Stimulated activated CD4-positive, alpha-beta T cell treated with anti-CD3 and anti-CD28 coated beads, TNF-alpha, amount 100 ng/mL, for 48 hours (primary cell): ENCODE measurements at places on chromosomes 13 and 19.
A peak's percentile ranks its signal among the peaks of the same experiment; 100 is the strongest.

DNA sequence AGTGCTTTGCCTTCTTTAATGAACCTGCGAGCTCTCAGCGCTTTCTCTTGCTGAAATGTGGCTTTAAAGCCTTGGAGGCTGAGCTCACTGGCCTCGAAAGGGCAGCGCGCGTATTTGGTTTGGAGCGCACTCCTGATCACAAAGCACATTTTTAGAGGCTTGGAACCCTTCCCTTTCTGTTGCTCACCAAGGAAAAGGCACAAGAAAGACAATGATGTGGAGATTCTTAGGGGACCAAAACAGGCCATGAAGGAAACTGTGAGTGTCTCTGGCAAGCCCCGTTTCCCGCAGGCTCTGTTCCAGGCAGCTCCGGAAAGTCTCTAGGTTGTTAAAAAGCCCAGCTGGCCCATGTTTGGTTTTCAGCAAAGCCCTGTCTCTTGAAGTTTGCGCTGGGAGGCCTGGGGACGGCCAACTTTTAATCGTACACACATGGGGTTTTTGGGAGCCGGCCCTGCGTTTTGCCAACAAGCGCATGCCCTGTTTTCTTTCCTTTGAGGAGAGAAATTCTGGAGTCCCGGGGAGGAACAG is 9.4 kb upstream of the SPC24 start:
- DNase-seq, result no peak

GRCh38 chr19:38452430-38453366 is 19.2 kb downstream of the RYR1 start:
- DNase-seq, result peak; percentile 13

DNA sequence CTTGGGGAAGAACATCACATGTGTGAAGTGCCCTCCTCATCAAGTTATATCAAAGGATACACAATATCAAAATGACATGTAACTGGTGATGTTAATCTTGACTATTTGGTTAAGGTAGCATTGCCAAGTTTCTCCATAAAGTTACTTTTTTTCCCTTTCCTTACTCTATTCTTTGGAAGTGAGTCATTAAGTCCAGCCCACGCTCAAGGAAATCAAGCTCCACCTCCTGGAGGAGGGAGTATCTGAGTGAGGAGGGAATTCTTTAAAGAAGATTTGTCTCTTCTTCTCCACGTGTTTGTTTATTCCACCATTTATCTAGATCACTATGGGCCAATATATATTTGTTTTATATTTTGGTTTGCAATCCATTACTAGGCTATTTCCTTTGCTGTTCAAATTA is 33.6 kb upstream of the FNDC3A start:
- DNase-seq, result no peak

GRCh38 chr13:40102360-40102727 is 446.9 kb downstream of the COG6 start:
- no peak for DNase-seq

- DNase-seq, result no peak
These were observed 45.3 kb downstream of the NFIC start for GRCh38 chr19:3411636-3412035.

GRCh38 chr19:17807731-17808316 is 12.9 kb downstream of the B3GNT3 start:
- no peak for DNase-seq

DNA sequence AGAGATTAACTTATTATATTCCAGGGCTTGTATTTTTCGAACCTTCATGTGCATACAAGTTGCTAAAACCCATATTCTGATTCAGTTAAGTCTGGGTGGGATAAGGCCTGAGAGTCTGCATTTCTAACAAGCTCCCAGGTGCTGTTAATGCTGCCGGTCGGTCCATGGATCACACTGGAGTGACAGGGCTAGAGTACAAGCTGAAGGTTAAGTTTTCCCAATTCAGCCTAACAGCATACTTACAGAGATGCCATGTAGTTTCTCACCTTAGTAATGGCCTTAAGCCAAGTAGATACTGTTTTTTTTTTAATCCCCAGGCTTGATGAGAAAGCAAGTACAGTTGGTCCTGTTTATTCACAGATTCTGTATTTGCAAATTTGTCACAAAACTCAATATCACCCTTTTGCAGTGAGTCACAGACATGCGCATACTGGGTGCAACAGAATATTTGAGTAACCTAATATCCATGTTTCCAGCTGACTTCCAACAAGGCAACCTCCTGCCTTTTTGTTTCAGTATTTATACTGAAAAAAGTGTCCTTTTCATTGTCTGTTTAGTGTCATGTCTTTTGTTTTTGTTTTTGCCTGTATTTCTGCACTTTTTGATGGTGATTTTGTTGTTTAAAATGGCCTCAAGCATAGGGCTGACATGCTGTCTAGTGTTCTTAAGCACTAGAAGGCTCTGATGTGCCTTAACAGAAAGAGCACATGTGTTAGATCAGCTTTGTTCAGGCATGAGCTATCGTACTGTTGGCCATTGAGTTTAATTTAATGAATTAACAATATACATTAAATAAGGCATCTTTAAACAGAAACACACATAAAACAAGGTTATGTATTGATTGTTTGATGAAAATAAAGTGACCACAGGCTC is 875.0 kb downstream of the PCDH9 start:
- no peak for DNase-seq

GRCh38 chr19:49442771-49443365 is 1.5 kb upstream of the SLC17A7 start:
- DNase-seq, result no peak

- no peak for DNase-seq
These were observed 1363.5 kb upstream of the PCDH20 start for GRCh38 chr13:62779161-62779560.

GRCh38 chr19:12453495-12453894 is 12.7 kb upstream of the ZNF443 start:
- DNase-seq, result no peak

- DNase-seq, result no peak
These were observed 719.7 kb upstream of the MIR17HG start for GRCh38 chr13:90627813-90628212.

DNA sequence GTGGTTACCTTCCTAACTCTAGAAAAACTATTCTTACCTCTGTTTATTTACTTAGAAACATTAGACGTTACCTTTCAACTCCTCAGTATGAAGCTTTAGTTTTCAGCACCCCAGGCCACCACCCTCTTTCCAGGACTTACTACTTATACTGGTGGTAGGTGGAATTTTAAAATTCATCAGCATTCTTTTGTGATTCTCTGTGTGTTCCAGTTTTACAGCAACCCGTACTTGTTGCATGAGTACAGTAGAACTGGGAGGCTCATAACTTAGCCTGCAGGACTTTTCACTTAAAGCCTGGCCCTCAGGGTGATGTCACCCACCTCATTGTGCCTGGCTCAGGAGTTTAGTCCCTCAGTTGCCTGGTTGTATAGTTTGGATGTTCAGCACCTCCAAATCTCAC is 49.4 kb upstream of the ALOX5AP start:
- no peak for DNase-seq
